SJSA1 (cell line): ENCODE measurements at places on chromosomes 11 and 22. TPM values are rescaled to one million over a fixed set of nuclear protein-coding genes. Genes with fewer than 3 reads are reported as not detected.

The LARGE2 gene
- total RNA-seq: not detected in 2 replicates

The MRGPRX3 gene
- not detected in 2 replicates for total RNA-seq

The NXPE4 gene
- not detected in 2 replicates for total RNA-seq

The PPM1F gene
- total RNA-seq: 41.9 and 54.8 TPM in 2 replicates

GRCh38 chr11:33373636-33374035 is 116.5 kb downstream of the HIPK3 start:
- no peak overlapping the region for H3K27ac ChIP-seq
- H3K4me1 ChIP-seq: peaks cover 33% of the 10 kb centered on the region
- peaks cover 27% of the 10 kb centered on the region for H3K27me3 ChIP-seq
- DNase-seq: no peak
- H3K36me3 ChIP-seq: no peaks in the 10 kb centered on the region

The SEPTIN3 gene
- total RNA-seq: not detected in 2 replicates

DNA sequence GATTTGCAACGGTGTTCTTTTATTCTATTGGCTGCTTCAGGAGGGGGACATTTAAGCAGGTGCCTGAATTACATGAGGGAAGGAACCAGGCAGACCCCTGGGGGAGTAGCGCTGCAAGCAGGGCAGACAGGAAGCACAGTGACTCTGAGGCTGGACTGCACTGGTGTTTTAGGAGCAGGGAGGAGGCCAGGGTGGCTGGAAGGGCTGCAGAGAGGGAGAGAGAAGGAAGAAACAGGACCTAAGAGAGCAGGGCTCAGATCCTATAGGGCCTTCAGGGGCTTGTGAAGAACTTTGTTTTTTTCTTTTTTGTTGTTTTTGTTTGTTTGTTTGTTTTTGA is 62.5 kb upstream of the SORL1-AS1 start:
- no peaks in the 10 kb centered on the region for H3K4me1 ChIP-seq
- H3K36me3 ChIP-seq: no peaks in the 10 kb centered on the region
- DNase-seq: no peak
- no peak overlapping the region for H3K4me3 ChIP-seq
- H3K27me3 ChIP-seq: no peaks in the 10 kb centered on the region

GRCh38 chr11:8756201-8756600 is 73.6 kb downstream of the RPL27A start:
- no peak overlapping the region for H3K27ac ChIP-seq
- H3K36me3 ChIP-seq: no peaks in the 10 kb centered on the region
- DNase-seq: no peak
- H3K4me1 ChIP-seq: no peaks in the 10 kb centered on the region
- no peak overlapping the region for H3K4me3 ChIP-seq
- no peaks in the 10 kb centered on the region for H3K27me3 ChIP-seq

The OR2AT4 gene
- total RNA-seq: not detected in 2 replicates

GRCh38 chr11:13349581-13349980 is 72.0 kb downstream of the BMAL1 start:
- no peaks in the 10 kb centered on the region; the same call in 1 of the 2 replicates for H3K36me3 ChIP-seq
- no peak overlapping the region for H3K27ac ChIP-seq
- no peak overlapping the region for H3K4me3 ChIP-seq
- no peaks in the 10 kb centered on the region for H3K27me3 ChIP-seq
- no peak for DNase-seq

The GNG3 gene
- not detected in 2 replicates for total RNA-seq

DNA sequence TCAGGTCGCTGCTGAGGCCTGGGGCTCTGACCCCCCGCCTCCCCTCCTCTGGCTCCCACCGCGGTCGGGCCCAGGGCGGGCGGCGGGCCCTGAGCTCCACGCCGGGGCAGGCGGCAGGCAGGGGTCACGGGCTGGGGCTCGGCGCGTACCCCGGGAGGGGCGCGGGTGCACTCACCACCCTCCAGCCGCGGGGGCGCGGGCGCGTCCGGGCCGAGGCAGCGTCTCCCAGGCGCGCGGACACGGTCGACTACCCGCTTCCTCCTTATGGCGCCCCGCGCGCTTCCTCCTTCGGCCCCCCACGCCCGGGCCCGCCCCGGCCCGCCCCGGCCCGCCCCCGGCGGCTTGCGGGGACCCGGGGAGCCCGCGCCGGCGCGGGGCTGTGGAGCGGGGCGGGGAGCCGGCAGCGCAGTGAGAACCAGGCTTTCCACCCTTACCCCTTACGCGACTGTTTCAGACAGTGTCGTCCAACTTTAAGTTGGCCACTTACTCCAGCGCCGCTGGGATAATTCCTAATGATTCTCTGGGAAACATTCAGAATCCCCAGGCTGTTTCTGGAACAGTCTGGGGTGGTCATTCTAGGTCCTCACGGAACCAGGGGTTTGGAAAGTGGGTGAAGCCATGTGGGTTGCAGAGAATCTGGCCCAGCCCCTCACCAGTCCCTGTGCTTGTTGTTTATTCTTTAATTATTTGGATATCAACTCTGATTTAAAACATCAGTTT is at the start of gene BID:
Gene BID (minus strand): TSS at position 264 of the 720 bp plus-strand sequence. CDS start 24,353 bp downstream, outside the sequence.
- no peaks in the 10 kb centered on the region for H3K36me3 ChIP-seq
- peak within 1 kb of the TSS; percentile 73 for H3K4me3 ChIP-seq
- H3K27ac ChIP-seq: no peak within 1 kb of the TSS

GRCh38 chr11:69055212-69055586 is 6.5 kb downstream of the TPCN2 start:
- no peak overlapping the region for H3K4me3 ChIP-seq
- H3K27me3 ChIP-seq: no peaks in the 10 kb centered on the region
- no peak overlapping the region for H3K27ac ChIP-seq
- H3K36me3 ChIP-seq: peaks cover 71% of the 10 kb centered on the region
- DNase-seq: no peak
- no peaks in the 10 kb centered on the region; the same call in 1 of the 2 replicates for H3K4me1 ChIP-seq

GRCh38 chr11:18624161-18624560 is 10.0 kb downstream of the SPTY2D1 start:
- H3K4me1 ChIP-seq: no peaks in the 10 kb centered on the region
- H3K27me3 ChIP-seq: no peaks in the 10 kb centered on the region
- no peak for DNase-seq
- H3K36me3 ChIP-seq: no peaks in the 10 kb centered on the region
- no peak overlapping the region for H3K27ac ChIP-seq
